Mucosa of gallbladder (tissue), 1 donor: ENCODE measurements at places on chromosomes 4 and X. TPM values are rescaled to one million over a fixed set of nuclear protein-coding genes. Genes with fewer than 3 reads are reported as not detected.

H2AZ1 gene
- 155 TPM for total RNA-seq

ANK2 gene
- total RNA-seq, result 13.7 TPM

MAGEA10 gene
- total RNA-seq, result not detected

IGSF1 gene
- 1.7 TPM for total RNA-seq

TMSB15A gene
- not detected for total RNA-seq
